ENCODE measurements at places on chromosomes 12 and 14.

DNA sequence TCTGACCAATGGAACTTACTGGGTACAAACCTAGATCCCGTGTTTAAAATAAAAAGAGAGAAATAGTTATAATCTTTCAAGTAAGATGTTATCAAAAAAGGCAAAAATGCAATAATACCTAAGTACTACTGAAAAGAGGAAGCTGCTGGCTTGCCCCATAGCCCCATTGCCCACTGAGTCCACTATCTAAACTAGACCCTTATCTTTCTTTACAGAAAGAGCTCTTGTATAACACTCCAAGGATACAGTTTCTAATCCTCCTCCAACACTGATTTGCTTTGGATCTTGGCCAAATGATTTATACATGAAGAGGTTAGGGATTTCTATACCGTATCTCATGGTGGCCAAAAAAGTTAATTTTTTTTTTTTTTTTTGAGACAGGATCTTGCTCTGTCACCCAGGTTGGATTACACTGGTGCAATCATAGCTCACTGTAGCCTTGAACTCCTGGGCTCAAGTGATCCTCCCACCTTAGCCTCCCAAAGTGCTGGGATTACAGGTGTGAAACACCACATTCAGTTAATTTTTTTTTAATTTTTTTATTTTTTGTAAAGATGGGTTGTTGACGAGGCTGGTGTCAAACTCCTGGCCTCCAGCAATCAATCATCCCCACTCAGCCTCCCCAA lies 2.6 kb downstream of the GXYLT1 start:
- no peak for DNase-seq

GRCh38 chr14:26067786-26068459 lies 529.9 kb downstream of the NOVA1 start:
- DNase-seq, result no peak

GRCh38 chr14:81234278-81234677 lies 13.5 kb upstream of the GTF2A1 start:
- DNase-seq, result no peak

GRCh38 chr12:112513471-112513870 lies 94.7 kb downstream of the PTPN11 start:
- no peak for DNase-seq

- DNase-seq, result no peak
Observed at GRCh38 chr12:123859035-123859434, 96.9 kb downstream of the DNAH10 start.

GRCh38 chr14:31461545-31461944 lies 4.2 kb upstream of the DTD2 start:
- DNase-seq, result no peak

- DNase-seq, result no peak
Observed at GRCh38 chr14:102541771-102542170, 32.2 kb upstream of the ANKRD9 start.

- peak; percentile 82 for DNase-seq
Observed at GRCh38 chr12:53047221-53048032, 2.4 kb upstream of the TNS2 start.

GRCh38 chr14:37903343-37904191 lies 304.1 kb upstream of the SSTR1 start:
- DNase-seq, result no peak

GRCh38 chr12:27001663-27002062 lies 12.5 kb downstream of the TM7SF3 start:
- no peak for DNase-seq

DNA sequence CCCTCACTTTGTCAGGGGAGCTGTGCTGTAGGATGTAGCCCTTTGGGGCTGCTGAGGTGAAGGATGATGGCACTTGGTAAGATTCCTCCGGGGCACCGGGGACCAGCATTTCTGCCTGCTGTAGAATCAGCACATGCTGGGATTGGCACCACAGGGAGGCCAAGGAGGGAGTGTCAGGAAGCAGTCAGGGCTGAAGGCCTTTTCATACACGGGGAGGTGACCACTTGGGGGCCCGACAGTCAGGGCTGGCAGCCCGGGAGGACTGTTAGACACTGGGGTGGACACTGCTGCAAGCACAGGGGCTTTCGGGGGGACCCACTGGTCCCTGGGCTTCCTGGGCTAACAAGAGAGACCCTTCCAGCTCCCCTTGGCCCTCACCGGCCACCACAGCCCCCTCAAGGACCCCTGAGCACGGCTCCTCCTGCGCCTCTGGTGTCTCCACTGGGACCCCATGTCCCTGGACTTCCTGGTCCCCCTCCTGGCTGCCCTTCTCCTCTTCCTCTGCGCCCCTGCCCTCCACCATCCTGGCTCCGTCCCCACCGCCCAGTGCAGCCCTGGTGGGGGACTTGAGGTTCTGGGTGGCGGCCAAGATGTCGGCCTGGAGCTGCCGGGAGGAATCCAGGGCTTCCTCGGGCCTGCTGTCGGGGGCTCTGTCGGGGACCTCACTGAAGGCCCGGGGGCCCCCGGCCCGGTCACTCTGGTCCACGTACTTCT lies 6.5 kb downstream of the TMEM119 start:
- DNase-seq, result no peak

DNA sequence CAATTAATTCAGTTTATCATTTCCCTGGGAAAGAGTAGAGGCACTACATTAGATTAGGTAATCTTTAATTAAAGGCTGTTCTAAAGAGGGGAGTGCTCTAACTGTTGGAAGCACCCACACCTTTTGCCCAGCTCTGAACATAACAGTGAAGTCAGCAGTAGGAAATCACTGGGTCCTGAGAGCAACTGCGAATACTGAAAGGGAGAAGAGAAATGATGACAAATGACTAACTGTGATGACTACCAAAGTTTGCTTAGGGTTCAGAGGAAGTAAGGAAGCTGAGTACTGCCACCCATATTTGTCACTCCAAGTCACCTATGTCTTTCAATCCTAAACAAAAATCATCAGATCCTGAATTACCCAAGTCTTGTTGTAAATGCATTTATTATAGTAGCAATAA lies 140.6 kb downstream of the EPS8 start:
- no peak for DNase-seq

GRCh38 chr12:125453751-125454150 lies 388.5 kb downstream of the AACS start:
- no peak for DNase-seq

DNA sequence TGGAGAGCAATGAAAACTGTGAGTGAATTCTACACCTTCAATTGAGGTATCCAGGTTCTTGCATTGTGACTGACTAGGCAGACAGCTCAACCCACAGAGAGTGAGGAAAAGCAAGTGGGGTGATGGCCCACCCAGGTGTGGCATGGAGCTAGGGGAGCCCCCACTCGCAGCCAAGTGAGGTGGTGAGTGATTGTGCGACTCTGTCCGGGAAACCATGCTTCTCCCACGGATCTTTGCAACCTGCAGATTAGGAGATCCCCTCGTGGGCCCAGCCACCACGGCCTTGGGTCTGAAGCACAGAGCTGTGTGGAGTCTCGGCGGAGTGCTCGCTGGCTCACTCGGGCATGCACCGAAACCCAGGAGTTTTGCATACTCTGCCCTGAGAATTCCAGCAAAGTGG lies 120.1 kb downstream of the ALG10 start:
- no peak for DNase-seq

DNA sequence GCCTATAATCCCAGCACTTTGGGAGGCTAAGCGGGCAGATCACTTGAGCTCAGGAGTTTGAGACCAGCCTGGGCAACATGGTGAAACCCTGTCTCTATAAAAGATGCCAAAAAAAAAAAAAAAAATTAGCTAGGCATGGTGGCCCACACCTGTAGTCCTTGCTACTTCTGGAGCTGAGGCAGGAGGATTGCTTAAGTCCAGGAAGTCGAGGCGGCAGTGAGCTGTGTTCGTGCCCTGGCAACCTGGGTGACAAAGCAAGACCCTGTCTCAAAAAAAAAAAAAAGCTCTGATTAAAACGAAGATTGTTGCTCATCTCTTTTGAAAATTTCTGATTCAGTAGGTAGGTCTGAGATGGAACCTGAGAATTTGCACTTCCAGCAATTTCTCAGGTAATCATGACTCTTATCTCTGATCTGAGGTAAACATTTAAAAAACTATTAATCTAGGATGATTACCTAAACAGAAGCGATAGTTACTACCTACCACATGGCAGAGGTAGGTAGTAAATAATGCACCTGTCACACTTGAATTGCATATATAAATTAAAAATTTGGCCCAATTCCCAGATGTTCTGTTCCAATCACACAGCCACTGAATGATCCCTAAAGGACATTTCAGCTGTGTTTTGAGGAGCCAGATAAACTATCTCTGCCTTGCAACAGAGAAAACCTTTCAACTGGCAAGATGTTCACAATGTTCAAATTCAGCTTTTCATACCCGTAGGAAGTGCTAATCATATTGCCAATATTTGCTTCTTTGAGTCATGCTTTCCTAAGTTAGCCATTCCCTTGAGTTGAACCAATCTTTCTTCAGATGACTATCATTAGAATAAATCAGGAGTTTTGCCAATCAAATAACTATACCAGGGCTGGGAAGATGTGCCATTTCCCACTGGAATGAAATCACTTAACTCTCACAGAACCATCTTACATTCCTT lies 4.2 kb upstream of the TEP1 start:
- DNase-seq, result no peak

DNA sequence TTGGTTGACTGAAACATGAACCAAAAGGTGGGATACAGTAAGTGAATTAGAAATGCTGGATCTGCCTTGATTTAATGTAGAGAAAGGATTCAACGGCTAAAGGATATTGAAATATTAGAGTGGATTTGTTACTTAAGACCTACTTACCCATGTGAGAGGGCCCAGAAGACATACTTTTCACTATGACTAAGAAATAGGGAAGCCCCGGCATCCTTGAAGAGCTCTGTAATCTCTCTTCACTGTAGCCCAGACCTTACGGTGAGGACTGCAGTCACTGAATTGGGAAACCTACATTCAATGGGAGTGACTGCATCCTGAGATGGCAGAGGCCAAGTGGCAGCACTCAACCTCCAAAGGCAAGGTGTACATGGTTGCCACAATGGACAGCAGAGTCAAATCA lies 52.5 kb downstream of the KANSL2 start:
- no peak for DNase-seq

DNA sequence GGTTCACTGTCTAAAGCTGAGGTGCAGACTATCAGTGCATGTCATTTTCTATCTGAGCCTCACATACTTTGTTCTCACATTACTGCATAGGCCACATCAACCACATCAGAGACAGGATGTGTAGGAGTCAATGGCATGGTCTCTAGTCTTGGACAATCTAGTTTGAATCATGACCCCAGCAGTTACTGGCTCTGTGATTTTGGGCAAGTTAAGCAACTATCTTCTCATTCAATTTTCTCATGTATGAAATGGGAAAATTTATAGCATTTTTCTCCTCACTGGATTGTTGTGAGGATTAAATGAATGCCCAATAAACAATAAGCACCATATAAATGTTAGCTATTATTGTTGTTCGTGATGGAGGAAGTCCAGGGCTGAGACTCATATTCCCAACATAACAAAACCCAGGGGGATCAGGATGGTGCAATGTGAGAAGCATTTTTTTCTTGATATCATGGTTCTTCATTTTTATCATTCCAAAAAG lies 432.6 kb downstream of the LRIG3 start:
- DNase-seq, result no peak

DNA sequence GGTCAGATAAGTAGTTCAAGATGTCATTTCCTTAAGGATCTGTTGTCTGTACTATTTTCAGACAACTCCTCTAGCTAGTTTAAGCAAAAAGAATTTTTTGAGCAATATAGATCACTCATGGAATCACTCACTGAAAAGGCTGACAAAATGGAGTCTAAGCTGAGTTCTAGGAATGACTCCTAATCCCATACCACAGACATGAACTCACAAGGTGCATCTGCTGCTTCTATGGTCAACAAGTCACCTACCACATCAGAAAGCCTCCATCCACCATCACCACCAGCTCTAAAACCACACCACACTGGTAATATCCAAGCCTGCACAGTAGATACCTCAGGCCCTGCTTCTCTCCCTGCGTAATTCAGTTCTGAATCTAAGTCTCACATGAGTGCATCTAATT lies 33.0 kb downstream of the PWP1 start:
- DNase-seq, result no peak

DNA sequence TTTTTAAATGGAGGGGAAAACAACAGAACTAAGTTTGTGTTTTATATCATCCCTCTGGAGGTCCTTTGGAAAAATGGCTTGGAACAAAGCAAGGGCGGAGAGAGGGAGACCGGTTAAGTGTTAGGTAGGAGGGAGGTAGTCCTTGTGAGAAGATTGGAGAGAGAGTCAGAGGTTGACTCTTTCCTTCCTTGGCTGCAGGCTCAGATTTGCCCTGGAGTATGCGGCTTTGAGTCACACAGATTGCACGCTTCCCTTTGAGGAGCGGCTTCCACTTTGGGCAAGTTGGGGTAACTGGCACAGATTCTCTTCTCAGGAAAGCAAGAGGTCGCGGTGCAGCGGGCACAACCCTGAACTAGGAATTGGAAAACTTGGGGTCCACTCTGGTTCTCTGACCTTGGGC lies 9.9 kb downstream of the SOCS2 start:
- DNase-seq, result no peak

- no peak for DNase-seq
Observed at GRCh38 chr12:132427999-132428935, 61.7 kb upstream of the FBRSL1 start.
